ENCODE measurements at places on chromosomes 3 and 15.

DNA sequence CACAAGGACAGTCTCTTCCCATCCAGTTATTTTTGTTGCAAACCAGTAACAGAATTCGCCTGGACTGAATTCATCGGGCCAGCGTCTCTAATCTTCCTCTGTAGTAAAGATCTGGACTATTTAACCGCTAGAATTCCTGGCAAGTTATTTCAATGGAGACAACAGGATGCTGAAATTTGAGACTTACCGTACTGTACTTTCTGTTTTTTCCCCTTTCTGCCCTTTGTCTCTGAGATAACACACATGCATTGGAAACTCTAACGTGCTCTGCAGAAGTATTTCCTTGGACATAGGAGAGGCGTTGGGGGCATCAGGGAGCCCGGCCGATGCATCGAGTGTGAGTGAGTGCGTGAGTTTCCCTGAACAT lies 61.5 kb downstream of the ASB7 start:
- DNase-seq, result no peak

DNA sequence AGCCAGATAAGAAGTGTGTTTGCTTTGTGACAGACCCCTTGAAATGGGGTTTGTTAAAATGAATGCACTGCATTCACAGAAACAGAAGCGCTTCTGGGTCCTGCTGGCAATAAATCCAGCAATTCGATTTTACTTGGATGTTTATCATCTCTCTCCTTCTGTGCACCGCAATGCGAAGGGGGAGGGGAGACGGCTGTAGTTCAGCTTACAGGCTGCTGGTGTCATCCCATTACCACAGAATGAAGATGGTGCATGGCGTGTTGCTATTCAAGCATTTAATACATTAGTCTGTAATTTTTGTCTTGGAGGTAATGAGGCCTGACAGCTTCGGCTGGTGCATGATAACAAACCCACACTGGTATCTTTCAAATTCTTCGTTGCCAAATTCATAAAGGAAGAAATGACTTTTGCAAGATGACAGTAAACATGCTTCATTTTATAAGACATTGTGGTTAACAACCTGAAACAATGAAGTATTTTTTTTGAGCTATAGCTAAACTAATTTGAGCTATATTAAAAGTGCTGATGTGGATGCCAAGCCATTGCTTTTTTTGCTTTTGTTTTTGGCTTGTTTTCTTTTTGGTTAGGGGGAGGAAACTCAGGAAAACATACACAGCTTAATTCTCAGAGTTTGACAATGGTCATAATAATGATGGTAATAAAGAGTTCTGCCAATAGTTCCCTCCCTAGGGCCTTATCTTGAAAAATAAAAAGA lies 418.3 kb downstream of the OTOL1 start:
- DNase-seq, result no peak

GRCh38 chr3:18153571-18154173 lies 271.5 kb downstream of the SATB1 start:
- DNase-seq, result no peak

GRCh38 chr3:147191795-147192385 lies 214.5 kb downstream of the ZIC4 start:
- DNase-seq, result peak; percentile 42

- DNase-seq, result no peak
Observed at GRCh38 chr15:101035611-101036010, 116.5 kb downstream of the LRRK1 start.

DNA sequence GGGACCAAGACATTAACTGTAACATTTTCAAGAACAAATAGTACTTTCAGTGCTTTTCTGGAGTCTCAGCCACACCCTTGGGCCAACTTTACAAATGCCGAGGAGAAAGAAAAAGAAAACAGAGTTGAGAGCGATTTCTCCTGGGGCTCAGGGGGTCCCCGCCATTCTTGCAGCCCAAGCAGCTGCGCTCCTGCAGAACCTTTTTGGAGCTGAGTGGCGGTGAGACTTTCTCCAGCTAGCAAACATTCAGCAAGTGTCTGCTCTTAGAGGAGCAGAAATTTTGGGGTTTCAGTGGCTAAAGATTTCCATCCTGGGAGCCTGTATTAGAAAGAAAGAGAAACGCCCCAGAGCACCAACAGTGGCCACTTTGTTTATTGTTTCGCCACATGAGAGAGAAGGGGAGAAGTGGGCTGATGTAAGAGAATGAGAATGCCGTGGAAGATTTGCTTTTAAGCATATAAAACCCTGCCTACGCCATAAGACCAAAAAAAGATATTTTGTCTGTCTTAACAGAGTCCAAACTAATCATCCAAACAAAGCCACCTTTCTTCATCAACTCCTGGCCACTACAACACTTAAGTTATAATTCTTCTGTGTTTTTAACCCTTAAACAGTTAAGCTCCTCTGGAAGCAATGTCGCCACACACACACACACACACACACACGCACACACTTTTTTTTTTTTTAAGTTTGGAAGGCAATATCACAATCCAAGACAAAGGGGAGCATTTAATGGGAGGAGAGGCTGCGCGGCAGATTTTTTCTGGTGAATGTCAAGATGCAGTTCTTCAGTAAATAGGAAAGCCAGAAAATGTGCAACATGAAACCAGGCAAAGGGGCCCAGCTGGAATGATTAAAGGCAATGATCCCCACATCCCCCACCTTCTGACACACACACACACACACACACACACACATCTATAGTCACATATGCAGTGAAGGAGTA lies 19.2 kb downstream of the EID1 start:
- DNase-seq, result no peak

- DNase-seq, result no peak
Observed at GRCh38 chr15:73134196-73134595, 81.9 kb downstream of the NEO1 start.

DNA sequence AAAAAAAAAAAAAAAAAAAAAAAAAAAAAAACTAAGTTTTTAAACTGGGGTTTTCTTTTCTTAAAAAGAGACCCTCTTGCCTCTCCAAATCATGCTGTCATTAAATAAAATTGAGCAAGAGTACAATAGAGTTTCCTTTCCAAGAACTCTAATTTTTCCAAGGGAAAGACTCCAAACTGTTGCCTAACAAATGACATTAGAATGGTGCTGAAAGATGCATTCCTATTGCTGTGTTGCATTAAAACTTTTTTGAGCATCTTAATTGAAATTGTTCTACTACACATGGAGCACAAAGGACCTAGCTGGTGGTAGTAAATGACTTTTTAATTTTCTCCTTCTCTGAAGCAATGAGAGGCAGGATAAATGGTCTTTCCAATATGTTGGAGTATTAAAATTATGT lies 469.1 kb upstream of the ARHGEF26 start:
- DNase-seq, result no peak

DNA sequence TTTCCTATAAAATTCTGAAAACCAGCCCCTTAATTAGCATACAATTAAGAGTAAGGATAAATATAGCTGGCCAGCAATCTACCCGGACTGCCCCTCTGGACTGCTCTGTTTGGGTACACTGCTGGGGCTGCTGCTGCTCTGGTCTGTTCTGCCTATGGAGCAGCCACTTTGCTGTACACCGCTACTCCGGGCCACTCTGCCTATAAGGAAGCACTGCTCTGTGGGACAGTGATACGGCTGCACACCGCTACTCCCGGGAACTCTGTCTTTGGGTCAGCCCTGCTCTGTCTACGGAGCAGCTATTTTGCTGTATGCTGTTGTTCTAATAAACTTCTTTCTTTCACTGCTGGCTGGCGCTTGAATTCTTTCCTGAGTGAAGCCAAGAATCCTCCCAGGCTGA lies 316.5 kb upstream of the PLSCR5 start:
- no peak for DNase-seq

DNA sequence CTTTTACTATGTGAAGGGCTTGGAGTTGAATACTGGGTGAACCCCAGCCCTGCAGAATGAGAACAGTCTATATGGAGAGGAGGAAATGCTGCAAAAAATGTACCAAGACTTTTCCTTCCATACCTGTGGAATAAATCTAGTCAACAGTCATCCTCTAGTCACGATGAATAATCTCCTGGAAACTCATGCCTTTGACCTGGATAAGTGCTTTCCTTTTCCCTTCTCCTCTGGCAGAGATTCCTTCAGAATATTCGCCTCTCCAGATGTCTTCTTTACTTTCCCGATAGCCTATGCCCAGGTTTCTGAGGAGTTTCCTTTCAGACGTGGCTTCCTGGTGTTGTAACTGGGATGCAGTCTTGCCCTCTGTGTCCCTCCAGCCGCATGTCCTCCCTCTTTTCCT lies 28.1 kb downstream of the CCNL1 start:
- no peak for DNase-seq

GRCh38 chr15:40029979-40030893 lies 8.7 kb downstream of the SRP14 start:
- DNase-seq, result peak; percentile 33

DNA sequence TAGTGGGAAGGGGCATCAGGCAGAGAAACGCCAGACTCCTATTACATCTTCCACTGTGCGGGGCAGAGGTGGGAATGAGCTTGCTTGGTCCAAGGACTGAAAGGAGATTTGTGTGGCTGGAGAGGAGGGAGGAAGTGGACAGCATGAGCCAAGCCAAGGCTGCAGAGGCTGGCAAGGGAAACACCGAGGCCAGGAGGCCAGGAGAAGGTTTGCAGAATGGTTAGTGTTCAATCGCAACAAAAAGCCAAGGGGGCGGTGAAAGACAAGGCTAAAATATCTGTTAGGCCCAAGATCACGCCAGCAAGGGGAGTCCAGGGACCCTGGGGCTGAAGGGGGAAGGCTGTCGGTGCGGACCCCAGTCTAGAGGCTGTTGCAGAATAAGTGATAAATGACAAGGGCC lies 75.8 kb downstream of the CPN2 start:
- no peak for DNase-seq

- DNase-seq, result no peak
Observed at GRCh38 chr3:153357436-153357835, 195.4 kb downstream of the RAP2B start.

- DNase-seq, result no peak
Observed at GRCh38 chr3:23749609-23750008, 56.1 kb upstream of the UBE2E1 start.

- peak; percentile 9 for DNase-seq
Observed at GRCh38 chr3:109336291-109336861, 970 bp downstream of the DPPA4 start.

GRCh38 chr3:134004841-134005240 lies 24.9 kb downstream of the SLCO2A1 start:
- DNase-seq, result no peak

GRCh38 chr15:32029862-32030781 lies at the start of gene CHRNA7:
CHRNA7 (plus strand) TSS chr15:32030515; CDS start chr15:32030595, 80 bp downstream.
- peak; percentile 53 for DNase-seq

GRCh38 chr3:146543461-146544001 lies 876 bp downstream of the PLSCR1 start:
- no peak for DNase-seq
